ENCODE measurements at places on chromosomes 7 and 10.

- no peak for DNase-seq
Observed at GRCh38 chr10:58464956-58465355, 47.7 kb upstream of the BICC1 start.

- no peak for DNase-seq
Observed at GRCh38 chr10:53134050-53134449, 361.5 kb upstream of the MBL2 start.

GRCh38 chr10:35925493-35925892 lies 283.4 kb upstream of the FZD8 start:
- no peak for DNase-seq

DNA sequence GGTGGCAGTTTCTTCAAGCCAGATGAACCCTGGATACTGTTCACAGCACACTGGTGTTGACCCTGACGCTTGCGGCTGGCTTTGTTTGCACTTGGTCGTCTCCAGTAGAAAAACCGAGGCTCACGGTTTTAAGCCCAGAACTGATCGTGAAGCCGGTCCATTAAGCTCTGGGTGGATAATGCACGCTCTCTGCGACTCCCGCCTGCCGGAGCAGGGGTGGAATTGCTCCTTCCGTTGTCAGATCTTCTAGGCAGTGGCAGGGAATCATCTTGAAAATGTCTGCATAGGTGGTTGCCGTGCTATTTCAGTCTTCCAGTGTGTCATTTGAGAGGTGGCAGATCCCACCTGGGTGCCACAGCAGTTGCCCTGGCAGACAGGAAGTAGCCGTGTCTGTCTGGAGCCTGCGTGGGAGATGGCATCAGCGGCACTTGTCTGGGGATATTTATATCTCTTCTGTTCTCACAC lies 35.9 kb upstream of the AP5Z1 start:
- no peak for DNase-seq

GRCh38 chr7:43454936-43455518 lies 127.9 kb upstream of the STK17A start:
- DNase-seq = peak; percentile 12

DNA sequence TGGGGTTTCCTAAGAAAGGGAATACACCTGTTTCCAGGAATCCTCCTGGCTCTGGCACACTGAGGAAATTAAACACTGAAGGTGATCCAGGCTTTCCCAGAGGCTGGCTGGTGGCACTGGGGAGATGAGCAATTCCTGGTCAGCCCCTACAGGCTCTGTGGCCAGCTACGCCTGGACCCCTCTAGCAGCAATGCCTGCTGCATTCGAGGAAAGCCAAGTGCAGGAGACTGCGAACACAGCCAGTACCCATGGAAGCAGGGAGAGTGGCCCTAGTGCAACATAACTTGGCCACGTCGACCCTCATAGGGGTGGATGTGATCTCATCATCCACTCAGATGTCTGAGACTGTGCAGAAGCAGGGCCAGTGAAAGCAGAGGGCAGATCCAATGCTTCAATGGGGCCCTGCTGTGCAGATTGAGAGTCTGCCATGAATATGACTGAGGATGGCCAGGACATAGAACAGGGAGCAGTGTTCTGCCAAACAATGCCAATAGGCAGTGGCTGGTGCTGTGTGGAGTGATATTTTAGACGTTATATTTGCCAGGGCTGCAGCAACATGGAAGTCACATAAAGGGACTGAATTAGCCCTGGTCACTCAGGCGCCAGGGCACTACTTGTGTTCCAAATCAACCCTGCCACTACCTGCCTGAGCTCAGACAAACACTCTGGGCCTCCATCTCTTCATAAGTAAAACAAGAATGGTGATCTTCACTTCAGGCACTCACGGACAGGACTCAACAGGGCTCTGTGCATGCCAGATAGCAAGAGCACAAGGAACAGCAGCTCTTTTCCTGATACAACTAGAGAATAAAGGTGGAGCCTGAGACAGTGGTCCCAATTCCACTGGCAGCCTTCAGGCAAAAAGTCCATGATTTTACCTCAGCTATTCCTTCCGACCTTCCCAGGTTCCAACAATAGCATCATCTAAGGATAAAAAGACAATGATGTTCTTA lies 2.4 kb downstream of the ZNF488 start:
- no peak for DNase-seq

GRCh38 chr10:3836222-3836820 lies 51.3 kb upstream of the KLF6 start:
- DNase-seq = no peak

DNA sequence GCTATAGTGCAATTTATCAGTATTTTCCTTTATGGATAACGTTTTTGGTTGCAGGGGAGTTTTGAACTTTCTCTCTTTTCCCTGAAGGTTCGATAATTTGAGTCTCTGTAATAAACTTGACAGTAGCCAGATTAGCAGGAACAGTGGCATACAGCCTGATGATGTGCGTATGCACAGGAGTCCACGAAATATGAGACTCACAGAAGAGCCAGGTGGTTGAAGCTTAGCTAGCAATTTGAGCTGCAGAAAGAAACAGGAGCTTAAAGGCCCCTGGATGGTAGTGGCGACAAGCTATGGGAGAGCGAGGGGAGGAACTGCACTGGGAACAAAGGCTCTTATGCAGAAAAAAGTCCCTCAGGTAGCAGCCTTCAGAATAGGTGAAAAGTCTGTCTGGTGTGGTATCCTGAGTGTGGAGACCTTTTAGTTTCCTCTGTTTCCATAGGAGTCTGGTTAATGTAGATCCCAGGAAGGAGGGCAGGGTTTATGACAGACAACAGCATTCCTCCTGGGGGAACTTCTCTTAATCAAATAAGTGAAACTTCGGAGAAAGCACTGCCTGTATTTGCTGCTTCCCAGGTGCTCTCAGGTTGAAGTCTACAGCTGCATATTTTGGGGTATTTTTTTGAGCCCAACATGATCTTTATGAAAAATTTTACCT lies 32.7 kb downstream of the FANK1 start:
- DNase-seq = no peak

DNA sequence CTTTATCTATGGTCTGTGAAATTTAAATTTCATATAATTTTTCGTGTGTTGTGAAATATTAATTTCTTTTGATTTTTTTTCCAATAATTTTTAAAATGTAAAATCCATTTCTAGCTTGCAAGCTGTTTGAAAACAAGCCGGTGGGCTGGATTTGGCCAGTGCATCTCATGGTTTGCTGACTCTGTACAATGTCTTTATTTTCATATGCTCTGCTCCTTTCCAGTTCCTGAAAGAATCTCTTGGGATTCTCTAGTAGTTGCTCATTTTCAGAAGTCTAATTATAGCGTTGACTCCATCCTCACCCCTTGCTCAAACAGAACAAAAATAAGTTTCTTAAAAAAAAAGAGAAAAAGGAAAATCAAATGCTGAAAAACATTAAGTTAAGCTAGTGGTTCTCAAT lies 21.4 kb downstream of the UBN2 start:
- no peak for DNase-seq

DNA sequence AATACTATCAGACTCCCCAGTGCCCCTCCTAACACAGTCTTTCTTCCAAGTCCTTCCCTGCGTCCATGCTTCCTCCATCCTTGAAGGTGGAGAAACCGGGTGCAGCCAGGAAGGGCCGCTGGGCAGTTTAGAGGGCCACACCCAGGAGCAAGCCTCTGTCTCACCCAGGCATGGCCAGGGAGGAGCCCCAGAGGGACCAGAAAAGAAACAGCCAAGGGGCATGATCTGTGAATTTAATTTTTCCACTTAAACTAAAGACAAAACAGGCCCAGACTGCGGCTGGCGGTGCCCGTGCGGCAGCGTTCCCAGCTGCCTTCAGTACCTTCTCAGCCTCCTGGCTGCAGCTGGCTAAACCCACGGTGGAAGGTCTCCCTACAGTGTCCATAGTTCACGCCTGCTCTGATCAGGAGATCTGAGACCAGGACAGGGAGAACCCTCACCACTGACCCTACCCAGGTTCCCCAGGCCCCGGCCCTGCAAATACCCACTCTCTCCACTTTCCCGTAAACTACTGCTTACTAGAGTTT lies 12.9 kb downstream of the UNCX start:
- no peak for DNase-seq

GRCh38 chr7:130145424-130146100 lies 59.6 kb downstream of the TMEM209 start:
- no peak for DNase-seq

GRCh38 chr10:71719464-71720201 lies at the start of gene C10orf105:
TSS of gene C10orf105 (minus strand) at chr10:71719778. CDS start at chr10:71716337, 3,441 bp downstream.
- no peak for DNase-seq

DNA sequence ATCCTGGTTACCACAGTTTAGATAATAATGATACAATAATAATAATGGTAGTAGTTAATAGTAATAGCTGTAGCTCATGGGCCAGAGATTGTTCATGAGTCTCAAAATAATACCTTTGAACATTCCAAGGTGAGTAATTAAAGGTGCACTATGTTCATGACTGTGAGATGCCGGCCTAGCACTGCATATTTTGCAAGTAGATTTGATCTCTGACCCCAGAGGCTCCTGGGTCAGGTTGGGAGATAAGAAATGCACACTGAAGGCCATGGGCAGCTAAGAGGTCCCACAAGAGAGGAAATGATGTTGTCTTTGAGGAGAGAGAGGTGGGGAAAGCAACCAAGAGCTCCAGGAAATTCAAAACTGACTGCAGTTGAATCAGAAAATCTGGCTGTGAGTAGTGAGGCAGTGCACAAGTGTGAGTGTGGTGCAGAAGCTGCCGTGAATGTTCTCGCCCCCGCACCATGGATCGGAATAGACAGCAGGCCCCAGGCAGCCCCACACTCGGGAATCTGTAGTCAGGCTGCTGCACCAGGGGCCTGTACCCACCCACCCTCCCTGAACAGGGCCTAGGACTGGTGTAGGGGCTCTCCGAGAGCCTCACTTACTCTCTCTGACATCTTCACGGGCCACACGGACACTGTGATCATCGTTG lies 11.9 kb downstream of the CPXM2 start:
- DNase-seq = no peak

- no peak for DNase-seq
Observed at GRCh38 chr10:78599122-78599853, 469.5 kb upstream of the ZMIZ1 start.

Measured in NCI-H226 (cell line).